SHP77 (cell line): ENCODE measurements at places on chromosomes 7 and 10.

GRCh38 chr10:111356571-111356970, 279.7 kb downstream of the ADRA2A start:
- DNase-seq, result no peak

DNA sequence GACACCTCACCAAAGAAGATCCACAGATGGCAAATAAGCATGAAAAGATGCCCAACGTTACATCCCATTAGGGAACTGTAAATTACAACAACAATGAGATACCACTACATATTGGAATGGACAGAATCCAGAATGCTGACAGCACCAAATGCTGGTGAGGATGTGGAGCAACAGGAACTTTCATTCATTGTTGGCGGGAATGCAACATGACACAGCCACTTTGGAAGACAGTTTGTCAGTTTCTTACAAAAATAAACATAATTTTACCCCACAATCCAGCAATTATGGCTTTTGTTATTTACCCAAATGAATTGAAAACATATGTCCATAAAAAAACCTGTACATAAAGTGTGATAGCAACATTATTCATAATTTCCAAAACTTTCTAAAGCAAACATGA, 176.8 kb downstream of the C7orf25 start:
- DNase-seq, result no peak

GRCh38 chr7:155782466-155782865, 29.8 kb downstream of the SHH start:
- no peak for DNase-seq

DNA sequence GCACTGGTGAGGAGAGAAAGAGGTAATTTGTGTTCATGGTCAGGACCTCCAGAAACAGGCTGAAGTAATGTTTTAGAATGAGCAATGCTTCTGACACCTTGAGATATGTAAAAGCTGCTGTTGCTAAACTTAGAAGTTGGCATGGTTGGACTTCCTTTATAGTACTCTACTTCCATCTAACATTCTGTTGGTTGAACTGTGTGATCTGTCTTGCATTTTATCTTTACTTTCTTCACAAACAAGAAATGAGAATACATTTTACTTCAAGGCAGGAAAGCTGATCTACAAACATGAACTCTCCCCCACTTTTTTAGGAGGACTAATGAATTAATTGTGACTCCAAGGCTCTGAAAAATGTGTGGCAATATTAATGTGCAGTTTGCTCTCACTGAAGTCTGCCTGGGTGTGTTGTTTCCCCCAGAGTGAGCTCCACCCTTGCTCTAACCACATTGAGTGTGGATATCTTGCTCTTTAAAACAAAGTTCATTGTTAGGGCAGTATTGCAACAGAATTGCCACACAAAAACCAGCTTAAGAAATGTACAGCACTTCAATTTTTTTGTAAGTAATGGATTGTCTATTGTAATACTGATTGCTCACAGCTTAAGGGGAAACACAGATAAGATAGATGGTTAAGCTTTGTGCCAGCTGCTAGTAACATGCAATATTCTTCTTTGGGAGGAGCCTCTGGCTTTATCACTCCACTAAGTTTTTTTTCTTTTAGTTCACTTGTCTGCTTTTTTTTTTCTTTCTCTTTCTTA, 69.0 kb downstream of the ADD3 start:
- DNase-seq, result no peak

DNA sequence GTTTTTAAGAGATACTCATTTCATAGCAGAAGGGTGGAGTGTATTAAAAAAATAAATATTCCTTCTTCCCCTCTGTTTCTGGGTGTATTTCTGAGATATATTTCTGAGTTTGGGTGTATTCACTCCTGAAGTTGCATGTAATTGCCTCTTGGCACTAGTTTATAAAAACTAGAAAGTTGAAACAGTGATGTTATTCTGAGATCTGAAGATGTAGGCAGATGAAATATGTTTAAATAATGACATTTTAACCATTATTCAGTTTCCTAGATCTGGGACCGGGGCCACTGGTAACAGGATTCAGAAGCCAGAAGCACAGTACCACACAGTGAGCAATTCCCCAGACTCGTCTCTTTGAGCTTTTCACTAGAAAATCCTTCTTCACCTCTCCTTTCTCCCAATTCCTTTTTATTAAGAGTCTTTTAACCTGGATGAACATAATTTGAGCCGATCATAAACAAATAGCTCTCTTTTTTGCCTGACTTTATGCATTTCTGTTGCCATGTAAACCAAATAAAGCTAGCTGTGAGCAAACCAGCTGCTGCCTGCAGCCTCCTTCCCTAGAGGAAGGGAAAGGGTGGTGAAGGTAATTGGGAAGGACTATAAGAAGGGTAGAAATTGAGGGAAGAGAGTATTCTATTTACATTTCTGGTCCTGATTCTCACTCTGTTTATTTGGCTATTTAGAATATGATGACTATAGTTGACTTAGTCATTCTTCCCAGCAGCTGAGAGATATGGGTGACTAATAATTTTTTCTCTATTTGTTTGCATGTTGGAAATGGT, 101.8 kb upstream of the STRIP2 start:
- no peak for DNase-seq
